ENCODE measurements at places on chromosomes 5 and 9.

- no peaks in the 10 kb centered on the region for H3K27me3 ChIP-seq
- H3K4me1 ChIP-seq = no peaks in the 10 kb centered on the region
- no peak for DNase-seq
- no peaks in the 10 kb centered on the region for H3K36me3 ChIP-seq
- H3K27ac ChIP-seq = no peak overlapping the region
These were observed 123.8 kb downstream of the ASTN2 start for GRCh38 chr9:117290856-117291622.

GRCh38 chr5:102294886-102295395 is 1.1 kb downstream of the SLCO4C1 start:
- H3K36me3 ChIP-seq = no peaks in the 10 kb centered on the region
- peaks cover 19% of the 10 kb centered on the region for H3K4me1 ChIP-seq
- H3K27ac ChIP-seq = no peak overlapping the region
- no peak overlapping the region for H3K4me3 ChIP-seq

- DNase-seq = no peak
- H3K36me3 ChIP-seq = no peaks in the 10 kb centered on the region
- H3K4me3 ChIP-seq = no peak overlapping the region
- H3K4me1 ChIP-seq = no peaks in the 10 kb centered on the region
These were observed 152.6 kb upstream of the SEMA6A start for GRCh38 chr5:116727248-116727647.

DNA sequence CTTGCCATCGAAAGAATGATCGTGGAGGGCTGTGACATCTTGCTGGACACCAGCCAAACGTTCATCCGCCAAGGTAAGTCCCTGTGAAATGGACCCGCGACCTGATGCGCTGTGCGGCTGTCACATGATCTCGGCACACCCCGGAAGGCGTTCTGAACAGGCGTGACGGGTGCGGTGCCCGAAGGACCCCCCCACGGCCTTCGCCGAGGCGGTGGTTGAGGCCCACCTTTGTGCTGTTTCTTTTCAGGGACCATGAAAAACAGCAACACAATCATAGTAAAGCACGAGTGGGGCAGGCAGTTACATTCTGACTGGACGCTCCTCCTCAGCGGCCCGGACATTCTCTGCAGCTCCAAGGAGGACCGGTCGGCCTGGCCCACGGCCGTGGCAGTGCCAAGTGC is 126.7 kb downstream of the RASGRF2 start:
- H3K4me3 ChIP-seq = no peak overlapping the region
- H3K27ac ChIP-seq = no peak overlapping the region
- DNase-seq = no peak
- no peaks in the 10 kb centered on the region for H3K27me3 ChIP-seq
- H3K4me1 ChIP-seq = no peaks in the 10 kb centered on the region
- no peaks in the 10 kb centered on the region for H3K36me3 ChIP-seq

DNA sequence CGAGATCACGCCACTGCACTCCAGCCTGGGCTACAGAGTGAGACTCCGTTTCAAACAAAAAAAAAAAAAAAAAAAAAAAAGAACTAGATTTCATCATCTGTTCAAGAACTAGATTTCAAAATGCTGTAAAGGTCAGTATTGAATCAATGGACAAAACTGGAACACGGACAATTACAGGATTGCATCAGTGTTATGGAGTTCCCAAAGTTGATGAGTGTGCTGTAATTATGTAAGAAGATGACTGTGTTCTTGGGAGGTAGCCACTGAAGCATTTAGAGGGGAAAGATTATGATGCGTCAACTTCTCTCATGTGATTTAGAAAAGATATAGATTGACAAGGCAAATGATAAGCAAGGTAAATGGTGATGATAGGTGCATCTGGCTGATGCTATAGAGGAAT is 6.5 kb downstream of the FAM240B start:
- no peaks in the 10 kb centered on the region for H3K27me3 ChIP-seq
- no peak for DNase-seq
- H3K36me3 ChIP-seq = no peaks in the 10 kb centered on the region
- H3K4me1 ChIP-seq = no peaks in the 10 kb centered on the region

DNA sequence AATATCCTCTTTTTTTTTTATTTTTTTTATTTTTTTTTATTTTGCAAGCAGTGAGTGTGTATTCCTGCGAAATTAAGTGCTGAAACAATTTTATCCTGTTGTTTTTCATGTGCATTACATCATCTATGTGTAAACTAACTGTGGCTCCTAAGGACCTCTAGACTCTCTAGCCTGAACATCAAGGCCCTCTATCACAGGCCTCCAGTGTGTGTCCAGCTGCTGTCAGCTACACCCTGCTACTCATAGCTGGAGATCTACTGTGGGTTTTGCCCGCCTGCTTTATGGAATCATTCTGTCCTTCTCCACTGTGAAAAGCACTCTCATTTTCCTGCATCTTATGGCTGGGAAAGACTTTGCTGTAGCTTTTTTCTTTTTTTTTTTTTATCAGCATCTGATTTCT is 157.8 kb downstream of the KCTD16 start:
- no peaks in the 10 kb centered on the region for H3K27me3 ChIP-seq
- no peak for DNase-seq
- H3K27ac ChIP-seq = no peak overlapping the region
- H3K4me3 ChIP-seq = no peak overlapping the region

DNA sequence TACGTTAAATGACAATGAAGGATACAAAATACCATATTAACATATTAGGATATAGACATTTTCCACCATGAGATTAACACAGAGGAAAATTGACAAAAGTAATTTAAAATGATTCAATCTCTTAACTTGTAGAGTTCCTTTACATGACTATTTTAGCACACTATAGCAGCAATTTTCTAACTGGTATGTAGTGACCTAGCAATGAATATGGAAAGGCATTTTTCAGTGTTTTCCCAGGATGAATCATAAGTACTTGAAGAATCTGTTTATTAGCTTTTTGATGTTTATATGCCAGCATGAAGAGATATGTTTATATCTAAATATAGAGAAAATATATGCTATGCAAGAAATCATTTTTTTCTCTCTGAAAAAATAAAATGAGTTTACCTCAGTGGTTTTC is 782.5 kb upstream of the CDH10 start:
- no peaks in the 10 kb centered on the region for H3K36me3 ChIP-seq
- H3K4me1 ChIP-seq = no peaks in the 10 kb centered on the region
- no peak for DNase-seq

GRCh38 chr9:136921718-136922117 is 22.8 kb downstream of the FBXW5 start:
- H3K27me3 ChIP-seq = no peaks in the 10 kb centered on the region
- peaks cover 98% of the 10 kb centered on the region for H3K36me3 ChIP-seq
- H3K4me3 ChIP-seq = no peak overlapping the region
- no peak overlapping the region for H3K27ac ChIP-seq

GRCh38 chr5:10424124-10424731 is 17.5 kb upstream of the ROPN1L start:
- no peak overlapping the region for H3K4me3 ChIP-seq
- H3K4me1 ChIP-seq = peaks cover 14% of the 10 kb centered on the region
- H3K36me3 ChIP-seq = no peaks in the 10 kb centered on the region
- H3K27me3 ChIP-seq = no peaks in the 10 kb centered on the region

DNA sequence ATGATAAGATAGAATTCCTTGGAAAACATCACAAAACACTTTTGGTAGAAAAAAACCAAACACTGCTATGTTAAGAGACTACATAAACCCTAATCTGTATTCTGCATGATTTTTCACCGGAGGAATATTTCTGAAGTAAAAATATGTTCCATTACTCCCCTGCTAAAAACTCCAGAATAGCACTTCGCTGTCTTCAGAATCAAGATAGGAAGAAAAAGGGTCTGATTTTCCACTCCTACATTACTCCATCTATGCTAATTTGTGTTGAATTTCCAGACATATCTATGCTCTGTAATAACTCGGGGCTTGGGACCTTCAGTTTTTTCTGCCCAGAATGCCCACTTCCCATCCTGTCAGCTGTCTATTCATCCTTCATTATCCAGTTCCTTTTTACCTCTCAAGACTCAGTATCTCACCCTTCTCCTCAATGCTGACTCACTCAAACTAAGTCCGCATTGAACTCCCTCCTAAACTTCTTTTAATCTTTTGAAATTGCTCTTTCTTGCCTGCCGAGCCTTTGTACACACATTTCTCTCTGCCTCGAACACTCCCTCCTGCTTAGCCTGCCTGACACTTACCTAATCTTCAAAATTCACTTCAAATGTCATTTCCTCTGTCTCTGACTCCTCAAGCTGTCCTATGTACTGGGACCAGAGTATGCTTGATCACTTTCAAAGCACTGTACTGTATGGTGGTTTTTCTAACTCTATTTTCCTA is 171.0 kb downstream of the ARRDC3 start:
- no peaks in the 10 kb centered on the region for H3K27me3 ChIP-seq
- DNase-seq = no peak
- no peaks in the 10 kb centered on the region for H3K36me3 ChIP-seq
- peaks cover 30% of the 10 kb centered on the region for H3K4me1 ChIP-seq
- H3K4me3 ChIP-seq = no peak overlapping the region

DNA sequence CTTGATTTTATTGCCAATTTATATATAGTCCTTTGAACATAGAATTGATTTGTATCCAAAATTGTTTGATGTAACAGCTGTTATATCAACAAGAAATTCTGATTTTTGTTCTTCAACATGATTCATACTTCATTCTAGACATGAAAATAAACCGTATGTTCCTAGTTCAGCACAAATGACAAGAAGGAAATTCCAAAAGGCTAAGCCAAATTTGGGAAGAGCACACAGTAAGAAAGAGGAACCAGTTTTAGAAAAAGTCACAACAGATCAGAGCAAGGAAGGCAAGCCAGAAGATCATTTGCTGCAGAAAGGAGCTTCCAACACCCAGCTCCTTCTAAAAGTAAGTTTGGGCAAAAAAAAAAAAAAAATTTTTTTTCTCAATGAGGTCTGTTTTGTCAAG is 65.0 kb upstream of the MCCC2 start:
- no peak for DNase-seq
- no peaks in the 10 kb centered on the region for H3K4me1 ChIP-seq
- H3K27me3 ChIP-seq = no peaks in the 10 kb centered on the region
- no peak overlapping the region for H3K4me3 ChIP-seq
- H3K27ac ChIP-seq = no peak overlapping the region

DNA sequence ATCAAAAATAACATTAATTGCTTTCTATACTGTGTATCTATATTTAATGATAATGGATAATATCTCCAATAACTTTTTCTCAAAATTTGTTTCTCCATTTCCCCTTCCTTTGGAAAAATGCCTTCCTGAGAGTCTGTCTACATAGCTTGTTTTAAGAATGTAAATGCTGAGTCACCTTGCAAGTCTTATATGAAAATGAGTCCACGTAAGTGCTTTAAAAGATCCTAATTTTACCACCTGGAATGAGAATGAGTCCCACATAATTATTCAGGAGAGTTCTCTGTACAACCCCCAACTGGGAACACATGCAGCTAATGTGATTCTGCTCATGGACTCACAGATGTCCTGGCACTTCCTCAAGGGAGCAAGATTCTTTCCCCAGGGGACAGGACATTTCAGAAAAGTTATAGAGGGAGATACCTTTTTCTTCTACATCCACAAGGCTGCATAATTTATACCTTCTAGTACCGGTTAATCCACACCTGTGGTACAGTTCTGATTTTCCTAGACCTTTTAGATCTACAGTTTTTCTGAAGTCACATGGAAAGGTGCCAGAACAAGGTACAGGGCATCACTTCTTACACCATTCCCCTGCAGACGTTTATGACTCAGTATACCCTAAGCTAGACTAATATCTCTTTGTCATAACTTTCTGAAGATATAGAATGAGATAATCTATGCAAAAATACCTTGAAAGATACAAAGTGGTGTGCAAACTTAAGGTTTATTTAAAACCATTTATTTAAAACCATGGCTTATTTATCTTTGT is 314.1 kb downstream of the CETN3 start:
- no peak overlapping the region for H3K27ac ChIP-seq
- H3K27me3 ChIP-seq = no peaks in the 10 kb centered on the region
- H3K4me3 ChIP-seq = no peak overlapping the region
- H3K36me3 ChIP-seq = no peaks in the 10 kb centered on the region
- DNase-seq = no peak

GRCh38 chr5:68534131-68534940 is 318.8 kb downstream of the PIK3R1 start:
- H3K4me1 ChIP-seq = peaks cover 19% of the 10 kb centered on the region
- no peaks in the 10 kb centered on the region for H3K36me3 ChIP-seq
- peaks cover 9% of the 10 kb centered on the region for H3K27me3 ChIP-seq
- no peak overlapping the region for H3K4me3 ChIP-seq
- DNase-seq = no peak

- peaks cover 31% of the 10 kb centered on the region for H3K4me1 ChIP-seq
- no peaks in the 10 kb centered on the region for H3K27me3 ChIP-seq
- H3K27ac ChIP-seq = no peak overlapping the region
- H3K4me3 ChIP-seq = no peak overlapping the region
- no peak for DNase-seq
These were observed 62.6 kb upstream of the XPA start for GRCh38 chr9:97759581-97760288.

DNA sequence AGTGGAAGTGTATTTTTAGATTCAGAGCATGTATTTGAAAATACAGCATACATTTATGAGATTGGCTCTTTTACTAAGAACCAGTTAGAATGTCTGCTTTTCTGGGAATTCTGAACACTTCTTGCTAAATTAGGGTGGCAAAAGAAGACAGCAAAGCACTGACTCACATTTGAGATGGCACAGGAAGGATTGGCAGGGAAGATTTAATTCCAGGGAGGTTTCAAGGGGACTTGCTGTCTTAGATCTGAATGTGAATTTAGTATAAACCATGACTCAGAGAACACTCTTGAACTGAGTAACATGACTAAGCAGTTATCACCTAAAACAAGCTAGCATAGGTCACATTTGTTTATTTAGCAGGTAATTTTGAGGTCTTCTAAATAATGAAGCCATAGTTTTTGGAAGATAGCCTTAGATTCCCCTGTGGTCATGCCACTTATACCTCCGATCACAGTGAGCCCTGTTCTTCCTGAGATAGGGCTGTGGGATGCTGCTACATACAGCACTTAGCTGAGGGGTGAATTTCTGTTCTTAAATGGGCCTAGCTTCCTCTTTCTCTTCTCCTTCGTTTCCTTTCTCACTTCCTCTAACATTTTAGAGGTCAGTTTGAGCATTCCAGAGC is 173.8 kb downstream of the PCSK1 start:
- H3K36me3 ChIP-seq = no peaks in the 10 kb centered on the region
- no peaks in the 10 kb centered on the region for H3K27me3 ChIP-seq
- peaks cover 14% of the 10 kb centered on the region for H3K4me1 ChIP-seq
- H3K4me3 ChIP-seq = no peak overlapping the region
- H3K27ac ChIP-seq = peak overlapping the region; percentile 30

DNA sequence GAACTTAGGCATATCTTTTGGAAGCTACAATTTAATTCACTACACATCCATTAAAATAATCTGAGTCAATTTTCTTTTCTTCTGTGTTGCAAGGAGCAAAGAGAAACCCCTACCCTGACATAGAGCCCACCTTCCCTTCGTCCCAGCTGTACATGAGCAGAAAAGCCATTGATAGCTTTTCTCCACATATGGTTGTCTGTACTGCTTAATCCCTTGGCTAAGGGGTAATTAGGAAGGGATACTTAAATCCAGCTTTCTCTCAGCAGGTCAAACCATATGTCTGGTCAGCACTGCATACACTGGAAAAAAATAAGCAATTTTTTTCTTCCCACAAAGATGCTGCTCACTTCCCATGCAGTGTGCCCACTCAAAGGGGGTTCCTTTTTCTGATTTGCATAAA is 94.7 kb upstream of the RAD23B start:
- no peaks in the 10 kb centered on the region for H3K27me3 ChIP-seq
- no peaks in the 10 kb centered on the region for H3K36me3 ChIP-seq
- no peak for DNase-seq
- H3K27ac ChIP-seq = no peak overlapping the region
- no peaks in the 10 kb centered on the region for H3K4me1 ChIP-seq

Data from esophagus squamous epithelium (tissue), 5 donors.